Urinary bladder (tissue), 4 donors: ENCODE measurements at places on chromosomes 3 and 15.

DNA sequence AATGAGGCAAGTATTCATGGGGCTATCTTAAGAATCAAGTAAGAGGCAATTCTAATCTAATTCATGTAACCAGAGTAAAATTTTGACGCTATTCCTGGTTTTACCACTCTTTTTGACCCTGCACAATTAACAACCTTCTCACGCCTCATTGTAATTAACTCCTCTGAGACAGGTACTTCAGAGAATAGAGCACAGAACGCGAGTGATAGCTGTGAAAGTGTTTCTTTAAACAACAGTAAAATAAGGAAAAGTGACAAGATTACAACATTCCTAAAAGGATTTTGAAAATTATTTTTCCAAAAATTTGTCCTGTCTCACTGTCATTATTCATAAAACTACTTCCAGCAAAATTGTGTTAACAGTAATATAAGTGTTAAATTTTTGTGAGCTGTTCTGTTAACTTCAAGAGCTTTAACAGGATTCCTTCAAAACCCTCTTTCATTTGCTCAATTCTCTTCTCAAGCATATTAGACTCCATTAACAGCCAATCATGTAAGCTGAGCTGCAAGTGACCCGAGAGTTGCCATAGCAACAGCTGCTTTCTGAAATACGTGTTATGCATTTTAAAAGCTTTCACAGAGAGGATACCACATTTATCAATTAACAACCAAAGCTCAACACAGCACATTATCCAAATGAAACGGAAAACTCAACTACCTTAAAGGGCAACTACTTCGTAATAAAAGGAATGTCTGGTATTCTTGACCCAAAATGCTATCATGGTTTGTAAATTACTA, 93.1 kb downstream of the STAG1 start:
- DNase-seq = no peak

DNA sequence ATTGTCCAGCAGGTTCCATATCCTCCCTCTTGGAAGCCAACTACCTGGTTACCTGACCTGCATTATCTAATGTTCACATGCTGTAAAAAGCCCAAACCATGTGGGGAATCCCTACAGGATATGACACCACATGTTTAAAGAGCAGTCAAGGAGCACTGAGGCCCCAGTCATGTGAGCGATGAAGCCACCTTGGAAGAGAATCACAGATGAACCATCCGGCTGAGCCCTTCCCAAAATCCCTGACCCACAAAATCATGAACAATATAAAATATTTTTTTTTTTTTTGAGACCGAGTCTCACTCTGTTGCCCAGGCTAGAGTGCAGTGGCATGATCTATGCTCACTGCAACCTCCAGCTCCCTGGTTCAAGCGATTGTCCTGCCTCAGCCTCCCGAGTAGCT, 10.6 kb upstream of the ANKDD1A start:
- DNase-seq = no peak

DNA sequence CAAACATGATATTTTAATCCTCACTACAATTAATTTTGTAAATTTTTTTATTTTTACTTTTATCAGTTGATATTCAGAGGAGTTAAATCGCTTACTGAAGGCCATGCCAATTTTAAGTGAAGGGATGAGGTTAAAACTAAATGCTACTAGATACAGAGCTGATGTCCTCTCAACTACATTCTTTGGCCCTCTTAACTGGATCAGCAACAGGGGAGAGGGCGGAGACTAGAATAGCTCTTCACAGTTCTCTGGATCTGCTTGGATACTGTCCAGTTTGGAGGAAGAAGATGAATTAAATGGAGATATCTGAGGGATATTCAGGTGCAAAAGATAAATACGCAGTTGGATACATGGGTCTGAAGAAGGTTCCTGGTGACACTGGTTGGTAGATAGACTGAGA, 85.6 kb upstream of the LYSMD4 start:
- DNase-seq = no peak

DNA sequence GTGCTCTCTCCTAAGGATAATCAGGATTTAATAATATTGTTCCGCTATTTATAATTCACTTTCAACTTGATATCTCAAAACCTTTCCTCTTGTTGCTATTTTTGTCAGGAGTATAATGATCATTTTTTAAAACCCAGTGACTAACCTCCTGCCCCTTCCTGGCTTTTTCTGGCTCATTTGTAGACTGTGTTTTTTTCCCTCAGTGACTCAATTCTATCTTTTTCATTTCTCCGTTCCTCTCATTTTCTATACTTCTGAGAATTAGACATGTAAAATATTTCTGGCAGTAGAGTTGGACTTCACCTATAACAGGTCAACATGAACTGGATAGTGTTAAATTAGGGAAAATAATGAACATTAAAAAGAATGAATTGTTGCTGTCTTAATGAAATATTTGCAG, 490.7 kb downstream of the EDEM1 start:
- DNase-seq = no peak

- peak; percentile 98 for DNase-seq
Measured at GRCh38 chr3:120417272-120417911, 33.4 kb downstream of the FSTL1 start.

DNA sequence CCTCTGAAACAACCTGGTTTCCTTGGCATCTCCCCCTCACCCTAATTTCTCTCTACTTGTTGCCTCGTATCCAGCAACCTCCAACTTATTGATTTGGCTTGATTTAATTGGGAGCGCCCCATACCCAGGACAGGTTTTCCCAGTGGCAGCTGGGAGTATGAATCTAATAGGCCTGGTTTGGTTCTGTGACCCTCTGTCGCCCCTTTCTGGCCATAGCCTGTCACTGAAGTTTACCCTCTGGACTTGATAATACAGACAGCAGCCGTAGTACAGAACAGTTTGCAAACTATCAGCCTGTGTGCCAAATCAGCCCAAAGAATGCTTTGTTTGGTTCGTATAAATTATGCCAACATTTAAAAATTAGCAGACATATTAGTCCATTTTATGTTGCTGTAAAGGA, 525.1 kb upstream of the GOLIM4 start:
- no peak for DNase-seq

- no peak for DNase-seq
Measured at GRCh38 chr15:95296643-95297042, 1033.9 kb upstream of the NR2F2 start.

DNA sequence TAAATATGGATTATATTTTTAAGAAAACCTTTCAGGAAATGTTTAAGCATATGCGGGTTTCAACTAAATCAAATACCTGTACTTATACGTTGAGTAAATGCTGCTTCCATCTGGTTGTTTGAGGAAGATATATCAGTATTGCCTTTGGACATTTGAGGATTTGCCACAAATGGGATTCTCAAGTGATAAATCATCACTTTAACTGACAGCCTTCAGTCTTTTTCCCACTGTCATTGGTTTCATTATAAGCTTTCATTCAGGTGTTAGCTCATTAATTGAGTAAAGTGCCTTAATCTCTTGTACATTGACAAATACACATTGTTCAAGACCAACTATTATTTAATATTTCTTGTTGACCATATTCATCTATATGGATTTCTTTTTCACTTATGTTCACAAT, 217.2 kb downstream of the EDEM1 start:
- no peak for DNase-seq

GRCh38 chr15:80992441-80992840, 2.8 kb upstream of the MESD start:
- DNase-seq = no peak

DNA sequence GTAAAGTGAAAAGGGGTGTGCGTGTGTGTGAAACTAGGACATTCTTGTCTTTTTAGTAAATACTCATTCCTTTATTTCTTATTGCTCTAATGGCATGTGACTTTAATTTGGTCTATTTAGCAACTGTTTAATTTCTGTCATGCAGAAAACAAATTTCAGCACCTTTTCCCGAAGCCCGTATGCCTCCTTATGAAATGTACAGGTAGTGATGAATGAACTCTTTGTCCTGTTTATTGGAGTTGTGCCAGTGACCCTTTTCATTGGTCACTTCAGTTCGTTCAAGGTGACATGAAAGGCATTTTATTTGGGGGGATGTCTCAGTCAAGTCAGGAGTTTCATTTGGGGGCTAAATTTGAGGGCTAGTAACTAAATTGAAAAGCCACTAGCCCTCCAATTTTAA, 55.2 kb downstream of the ITPR1 start:
- DNase-seq = no peak

DNA sequence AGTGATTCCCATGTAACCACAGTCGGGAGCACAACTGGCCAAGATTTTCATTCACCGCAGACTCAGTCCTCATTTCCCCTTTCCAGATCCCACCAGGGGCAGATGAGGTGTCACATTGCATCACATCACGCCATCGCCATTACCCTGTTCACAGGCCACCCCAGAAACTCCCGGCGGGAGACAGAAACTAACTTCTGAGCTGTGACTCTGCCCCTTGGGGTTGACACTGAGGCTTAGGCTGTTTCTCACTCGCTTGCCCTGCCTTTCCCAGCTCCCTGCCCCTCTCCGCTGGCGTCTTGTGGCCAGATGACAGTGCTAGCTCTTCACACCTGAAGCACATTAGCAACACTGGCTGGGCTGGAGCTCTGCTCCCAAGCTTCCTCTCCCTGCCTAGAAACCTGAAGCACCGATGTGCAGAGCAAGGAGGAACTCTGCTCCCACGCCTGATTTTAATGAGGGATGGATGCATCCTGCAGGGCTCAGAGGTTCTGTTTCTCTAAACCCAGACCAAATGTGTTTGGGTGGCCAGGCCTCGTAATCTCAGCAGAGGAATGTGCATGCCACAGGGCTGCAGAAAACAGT, 88.8 kb upstream of the CTDSPL start:
- no peak for DNase-seq

DNA sequence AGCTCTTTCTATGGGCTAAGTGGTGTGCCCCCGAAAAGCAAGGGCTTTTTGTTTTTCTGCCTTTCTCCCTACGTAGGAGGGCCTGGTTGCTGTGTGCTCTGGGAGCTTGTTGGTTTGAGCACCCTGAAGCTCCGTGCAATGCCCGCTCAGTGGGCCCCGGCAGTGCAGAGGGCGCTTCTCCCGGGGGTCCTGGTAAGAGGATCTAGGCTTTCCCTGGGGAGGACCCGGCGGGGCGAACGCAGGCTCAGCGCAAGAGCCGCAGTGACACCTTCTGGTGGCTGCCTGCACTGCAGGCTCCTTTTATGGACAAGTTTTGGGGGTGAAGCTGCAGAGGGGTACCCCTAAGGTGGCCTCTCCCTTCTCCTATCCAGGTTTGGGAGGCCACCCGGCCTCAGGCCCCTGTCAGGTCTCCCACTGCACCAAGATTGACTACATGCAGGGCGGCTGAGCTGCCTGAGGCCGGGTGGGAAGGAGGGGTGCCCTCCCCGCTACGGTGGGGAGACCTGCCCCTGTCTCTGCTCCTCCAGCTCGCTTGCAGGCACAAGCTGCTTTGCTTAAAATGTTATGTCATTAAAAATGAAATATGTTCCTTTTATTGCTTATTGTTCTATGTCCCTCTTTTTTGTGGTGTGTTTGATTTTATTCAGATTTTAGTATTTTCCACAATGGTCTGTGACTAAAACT, 387.9 kb downstream of the GABRG3 start:
- no peak for DNase-seq

GRCh38 chr3:156533205-156533604, 21.7 kb downstream of the SSR3 start:
- DNase-seq = no peak

- peak; percentile 41 for DNase-seq
Measured at GRCh38 chr3:87167628-87168456, 59.3 kb upstream of the CHMP2B start.

DNA sequence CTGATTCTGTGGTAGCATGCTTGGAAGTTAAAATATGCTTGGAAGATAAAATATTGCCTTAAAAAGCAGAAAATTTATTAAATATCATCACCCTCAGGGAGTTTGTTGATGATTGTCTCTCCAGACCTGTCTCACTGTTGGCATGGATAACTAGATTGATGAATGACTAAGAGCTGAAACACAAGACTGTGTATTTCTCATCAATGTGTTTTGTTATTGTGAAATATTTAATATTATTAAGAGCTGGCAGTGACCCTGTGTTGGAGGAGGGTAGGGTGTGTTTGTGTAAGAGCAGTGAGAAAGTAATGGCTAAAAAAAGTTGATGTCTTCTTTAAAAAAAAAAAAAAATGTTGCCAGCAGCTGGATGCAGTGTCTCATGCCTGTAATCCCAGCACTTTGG, 82.2 kb downstream of the ITPR1 start:
- no peak for DNase-seq

DNA sequence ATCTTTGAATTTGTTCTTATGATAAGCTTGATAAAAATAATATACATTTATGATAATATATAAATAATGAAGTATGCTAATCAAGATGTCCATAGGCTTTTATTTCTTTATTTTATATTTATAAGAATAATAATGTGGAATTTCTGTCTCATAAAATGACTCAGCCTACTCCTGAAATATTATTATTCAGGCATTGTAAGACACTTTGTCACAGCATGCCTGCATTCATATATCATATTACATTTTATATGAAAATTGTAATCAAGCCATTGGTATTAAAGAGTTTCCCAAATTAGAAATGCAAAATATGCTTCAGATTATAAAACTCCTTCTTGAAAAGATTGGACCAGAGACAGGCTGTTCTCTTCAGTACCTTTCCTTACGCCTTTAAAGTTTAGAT, 1303.7 kb upstream of the CADM2 start:
- DNase-seq = no peak

DNA sequence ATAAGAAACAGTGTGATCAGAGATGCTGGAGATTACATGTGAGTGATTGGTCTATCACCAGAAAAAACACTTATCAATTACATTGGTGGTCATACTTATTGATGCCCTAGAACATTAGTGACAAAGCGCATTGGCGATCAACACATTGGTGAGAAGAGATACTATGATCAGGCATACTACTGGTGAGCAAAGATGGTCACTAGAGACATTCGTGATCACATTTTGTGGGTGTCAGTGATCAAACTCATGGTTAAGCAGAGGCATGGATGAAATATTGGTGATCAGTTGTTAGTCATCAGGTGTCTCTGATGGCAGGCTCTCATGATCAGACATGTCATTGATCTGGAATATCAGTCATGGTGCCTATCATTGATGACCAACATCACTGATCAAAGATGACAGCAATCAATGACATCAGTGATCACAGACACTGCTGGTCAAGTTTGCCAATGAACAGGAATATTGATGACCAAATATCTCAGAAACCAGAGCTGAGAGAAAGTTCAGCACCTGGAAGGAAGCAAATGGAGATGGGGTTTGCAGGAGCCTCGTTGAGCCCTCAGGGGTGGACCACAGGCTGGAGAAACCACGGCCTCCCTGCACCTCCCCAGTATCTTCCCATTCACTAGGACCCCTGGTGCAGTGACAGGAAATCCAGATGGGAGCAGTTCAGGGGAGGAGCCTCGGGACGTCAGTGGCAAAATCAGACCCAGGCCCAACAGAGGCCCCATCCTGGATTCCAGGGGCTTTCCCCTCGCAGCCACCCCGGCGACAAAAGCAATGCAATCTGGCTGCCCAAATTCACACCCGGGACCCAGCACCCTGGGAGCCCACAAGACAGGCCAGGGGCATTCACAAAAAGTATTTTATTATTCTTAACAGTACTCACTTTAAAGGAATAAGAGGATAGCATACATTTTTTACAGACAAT, 12.2 kb upstream of the DNAJB8 start:
- no peak for DNase-seq

GRCh38 chr3:160027541-160028195, 39.0 kb downstream of the IL12A start:
- DNase-seq = no peak
